ENCODE measurements at places on chromosomes 16 and 17.

DNA sequence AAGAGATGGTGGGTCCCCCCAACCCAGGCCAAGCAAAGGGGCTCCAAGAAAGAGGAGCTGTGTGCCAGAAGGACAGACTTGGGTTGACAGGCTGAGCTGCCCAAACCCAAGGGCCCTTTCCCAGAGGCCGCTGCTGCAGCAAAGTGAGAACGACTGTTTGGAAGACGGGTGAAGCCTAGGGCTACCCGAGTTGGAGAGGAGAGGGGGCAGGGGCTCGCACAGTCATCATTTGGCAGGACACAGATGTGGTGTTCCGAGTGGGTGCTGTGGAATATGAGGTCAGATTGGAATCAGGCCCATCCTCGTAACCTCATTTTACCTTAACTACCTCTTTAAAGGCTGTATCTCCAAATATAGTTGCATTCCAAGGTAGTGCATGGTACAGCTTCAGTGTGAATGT lies 5.3 kb upstream of the MFAP4 start:
- no peak for DNase-seq

- no peak for DNase-seq
Observed at GRCh38 chr16:4117250-4117578, 972 bp upstream of the ADCY9 start.

DNA sequence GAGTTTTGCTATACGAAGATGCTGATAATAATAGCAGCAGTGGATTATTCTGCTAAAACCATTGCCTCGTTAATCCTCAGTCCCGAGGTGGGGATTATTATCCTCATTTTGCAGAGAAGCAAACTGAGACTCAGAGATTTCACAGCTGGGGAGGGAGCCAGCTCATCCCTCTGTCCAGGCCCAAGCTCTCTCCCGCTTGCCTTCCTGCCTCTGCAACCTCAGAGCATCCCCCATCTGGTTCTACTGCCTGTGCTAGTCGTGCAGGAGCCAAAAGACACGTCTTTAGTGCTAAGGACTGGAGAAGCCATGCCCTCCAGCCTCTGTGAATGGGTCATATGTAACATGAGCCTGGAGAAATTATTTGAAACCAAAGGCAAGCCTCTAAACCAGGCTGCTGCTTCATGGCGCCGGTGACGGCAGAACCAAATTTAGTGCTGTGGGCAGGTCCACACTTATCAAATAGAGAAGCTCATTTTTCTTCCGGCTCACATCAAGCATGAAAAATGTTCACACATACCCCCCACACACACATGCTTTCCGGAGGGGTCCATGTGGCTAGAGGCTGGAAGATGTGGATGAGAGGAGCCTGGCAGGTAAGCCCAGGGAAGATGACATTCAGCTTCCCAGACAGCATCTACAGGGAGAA lies 13.5 kb downstream of the MAPT start:
- no peak for DNase-seq

GRCh38 chr17:40699853-40700252 lies 3.7 kb downstream of the KRT24 start:
- no peak for DNase-seq

DNA sequence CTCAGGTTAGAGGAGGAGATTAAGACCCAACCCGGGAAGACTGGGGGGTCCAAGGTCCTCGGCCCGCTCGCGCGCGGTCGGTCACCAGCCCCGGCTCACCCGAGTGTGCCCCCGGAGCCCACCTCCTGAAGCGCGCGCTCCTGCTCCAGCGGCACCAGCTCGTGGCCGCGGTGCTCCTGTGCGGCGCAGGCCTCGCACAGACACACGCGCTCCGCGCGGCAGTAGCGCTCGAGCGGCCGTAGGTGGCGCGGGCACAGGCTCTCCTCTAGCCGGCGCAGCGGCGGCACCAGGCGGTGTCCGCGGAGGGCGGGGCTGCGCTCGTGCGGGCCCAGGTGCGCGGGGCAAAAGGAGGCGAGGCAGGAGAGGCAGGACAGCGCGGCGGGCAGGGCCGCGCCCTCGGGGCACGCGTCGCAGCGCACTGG lies 618 bp downstream of the TRIM47 start:
- DNase-seq = no peak

DNA sequence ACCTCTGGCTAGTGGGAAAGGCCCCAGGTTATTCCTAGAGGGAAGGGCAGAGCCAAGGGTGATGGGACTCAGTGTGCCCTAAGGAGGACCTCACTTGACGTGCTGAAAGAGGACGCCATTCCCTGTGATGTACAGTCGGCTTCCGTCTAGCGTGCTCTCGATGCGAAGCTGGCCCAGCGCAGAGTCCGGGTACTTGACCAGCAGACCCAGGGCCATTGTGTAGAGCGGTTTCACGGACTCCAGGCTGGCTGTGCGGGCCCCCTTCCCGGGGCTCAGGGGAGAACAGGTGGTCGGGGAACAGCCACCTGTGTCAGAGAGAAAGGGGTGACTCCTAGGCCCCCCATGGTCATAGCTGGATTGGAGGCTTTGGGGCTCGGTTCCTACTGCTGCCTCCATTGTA lies 19.9 kb downstream of the PLEKHG4 start:
- DNase-seq = no peak

DNA sequence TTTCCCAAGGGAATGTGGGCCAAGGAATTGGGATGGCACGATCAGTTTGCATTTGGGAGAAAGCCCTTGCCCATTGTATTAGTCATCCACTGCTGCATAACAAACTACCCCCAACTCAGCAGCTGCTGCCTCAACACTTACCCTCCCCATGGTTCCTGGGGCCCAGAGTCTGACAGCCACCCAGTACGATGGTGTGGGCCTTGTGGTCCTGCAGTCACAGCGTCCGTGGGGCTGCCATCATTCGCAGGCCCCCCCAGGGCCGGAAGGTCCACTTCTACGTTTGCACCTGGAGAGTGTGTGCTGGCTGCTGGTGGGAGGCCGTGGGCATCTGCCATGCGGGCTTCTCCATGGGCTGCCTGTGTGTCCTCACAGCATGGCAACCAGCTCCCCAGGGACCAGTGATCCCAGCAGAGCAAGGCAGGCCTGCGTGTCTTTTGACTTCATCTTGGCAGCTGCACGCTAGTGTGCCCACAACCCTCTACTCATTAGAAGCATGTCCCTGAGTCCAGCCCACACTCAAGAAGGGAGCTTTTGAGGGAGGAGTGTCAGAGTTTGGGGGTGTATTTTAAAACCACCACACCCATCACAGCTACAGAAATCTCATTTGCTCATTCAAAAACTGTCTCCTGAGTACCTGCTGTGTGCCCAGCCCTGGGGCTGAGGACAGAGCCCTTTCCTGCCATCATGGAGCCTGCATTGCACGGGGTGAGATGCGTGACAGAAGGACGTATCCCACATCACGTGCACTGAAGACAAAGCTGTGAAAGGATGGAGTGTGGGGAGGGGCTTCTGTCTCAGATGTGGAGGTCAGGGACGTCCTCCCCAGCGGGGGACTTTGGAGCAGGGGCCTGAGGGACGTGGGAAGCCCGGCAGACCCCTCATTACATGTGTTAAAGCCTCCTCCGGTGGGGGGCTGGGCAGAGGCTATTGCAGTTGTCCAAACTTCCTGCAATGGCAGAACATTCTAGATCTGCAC lies 185.0 kb upstream of the ZNF469 start:
- DNase-seq = no peak

DNA sequence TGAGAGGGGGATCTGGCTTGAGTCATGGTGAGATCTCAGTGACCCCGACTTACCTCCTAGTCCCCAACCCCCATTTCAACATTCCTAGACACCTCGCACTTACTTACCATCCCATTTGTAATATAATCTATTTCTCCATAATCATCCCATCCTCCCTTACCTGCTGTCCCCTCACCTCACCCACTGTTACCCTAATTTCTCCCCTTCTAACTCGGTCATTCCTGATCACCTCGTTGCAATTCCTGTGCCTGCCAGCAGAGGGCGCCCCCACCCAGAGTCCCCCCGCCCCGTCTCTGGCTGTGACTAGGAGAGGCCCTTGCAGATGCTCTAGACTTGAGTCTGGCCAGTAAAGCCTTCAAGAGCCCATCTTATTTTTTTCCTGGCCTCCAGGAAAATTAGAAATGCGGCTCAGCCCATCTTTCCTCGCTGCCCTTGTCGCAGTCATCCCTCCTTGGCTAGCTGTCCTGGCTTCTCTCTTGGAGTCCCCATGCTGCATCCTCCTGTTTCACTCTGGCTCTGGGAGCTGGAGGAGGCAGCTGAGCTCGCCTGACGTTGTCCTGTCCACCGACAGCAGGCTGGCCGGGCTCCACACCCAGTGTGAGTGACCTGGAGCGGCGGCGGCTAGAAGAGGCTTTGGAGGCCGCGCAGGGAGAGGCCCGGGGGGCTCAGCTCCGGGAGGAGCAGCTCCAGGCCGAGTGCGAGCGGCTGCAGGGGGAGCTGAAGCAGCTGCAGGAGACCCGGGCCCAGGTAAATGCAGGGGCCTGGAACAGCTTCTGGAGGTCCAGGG lies 5.0 kb downstream of the TBKBP1 start:
- peak; percentile 70 for DNase-seq

DNA sequence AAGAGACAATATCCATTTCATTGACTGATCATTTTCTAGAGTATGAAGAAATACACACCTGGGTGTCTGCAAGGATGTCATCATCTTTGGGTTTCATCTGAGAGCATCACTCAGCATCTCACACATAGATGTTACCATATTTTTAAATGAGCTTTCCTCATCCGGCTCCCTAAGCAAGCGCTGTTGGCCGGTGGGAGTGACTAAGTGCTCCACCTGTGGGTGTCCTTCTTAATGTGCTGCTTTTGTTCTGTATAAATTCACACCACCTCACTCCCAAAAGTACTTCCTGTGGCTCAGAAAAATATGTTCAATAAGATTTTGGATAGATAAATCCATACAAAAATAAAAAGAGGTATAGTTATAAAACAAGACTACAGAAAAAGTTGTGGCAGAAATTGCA lies 7.4 kb downstream of the SSTR2 start:
- DNase-seq = no peak

DNA sequence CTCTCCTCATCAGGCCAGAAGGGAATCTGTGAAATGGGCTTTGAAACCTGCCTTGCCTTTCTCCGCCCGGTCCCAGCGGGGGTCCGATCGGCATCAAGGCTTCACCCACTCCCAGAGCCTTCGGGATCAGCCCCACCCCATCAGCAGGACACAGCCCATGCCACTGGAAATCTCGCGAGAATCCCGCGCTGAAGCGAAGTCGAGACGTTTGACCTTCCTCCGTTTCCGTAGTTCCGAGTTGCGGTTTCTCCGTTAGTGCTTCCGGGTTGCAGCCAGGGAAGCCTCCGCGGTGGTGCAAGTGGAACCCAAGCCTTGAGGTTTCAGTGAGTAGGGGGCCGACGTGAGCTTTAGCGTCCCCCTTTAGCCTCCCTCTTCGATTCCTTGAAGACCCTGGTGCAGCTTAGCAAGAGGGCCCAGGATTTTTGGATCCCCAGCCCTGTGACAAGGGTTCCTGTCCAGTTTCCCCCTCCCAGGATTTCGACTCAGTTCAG lies at the start of gene COASY:
Gene COASY, plus strand, starts transcription at position 252 of the 491 bp plus-strand sequence. CDS start 475 bp downstream, outside the sequence.
- DNase-seq = peak; percentile 68

DNA sequence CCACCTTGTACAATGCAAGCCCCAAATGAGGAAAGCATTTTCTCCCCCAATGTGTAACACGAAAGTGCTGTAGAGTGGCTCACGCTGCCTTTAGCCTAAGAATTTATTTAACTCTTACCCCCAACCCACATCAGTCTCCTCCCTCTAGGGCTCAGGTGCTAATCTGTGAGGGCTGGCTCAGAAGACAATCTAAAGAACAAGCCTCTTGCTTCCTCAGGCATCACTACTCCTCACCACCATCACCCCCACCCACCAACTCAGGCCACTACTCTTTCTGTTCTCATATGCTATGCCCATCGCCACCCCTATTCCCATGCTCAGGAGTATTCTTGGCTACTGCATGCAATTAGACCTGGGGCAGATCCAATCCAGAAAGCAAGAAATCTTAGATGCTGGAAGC lies 3.9 kb upstream of the CCL2 start:
- no peak for DNase-seq

DNA sequence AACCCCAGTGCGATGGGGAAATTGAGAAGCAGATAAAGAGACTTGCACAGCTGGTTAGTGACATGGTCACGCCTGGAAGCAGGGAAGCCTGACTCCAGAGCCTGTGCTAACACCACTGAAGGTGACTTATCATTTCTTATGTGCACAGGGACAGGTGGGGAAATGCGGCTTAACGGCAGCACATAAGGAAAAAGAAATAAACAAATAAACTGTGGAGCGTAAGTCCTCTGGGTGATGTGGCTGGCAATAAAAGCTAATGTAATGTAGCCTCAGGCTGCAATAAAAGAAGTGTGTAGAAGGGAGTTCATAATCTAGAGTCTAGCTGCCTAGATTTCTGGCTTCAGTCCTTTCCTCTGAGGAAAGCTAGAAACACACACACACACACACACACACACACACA lies 10.6 kb downstream of the CDH11 start:
- DNase-seq = no peak

DNA sequence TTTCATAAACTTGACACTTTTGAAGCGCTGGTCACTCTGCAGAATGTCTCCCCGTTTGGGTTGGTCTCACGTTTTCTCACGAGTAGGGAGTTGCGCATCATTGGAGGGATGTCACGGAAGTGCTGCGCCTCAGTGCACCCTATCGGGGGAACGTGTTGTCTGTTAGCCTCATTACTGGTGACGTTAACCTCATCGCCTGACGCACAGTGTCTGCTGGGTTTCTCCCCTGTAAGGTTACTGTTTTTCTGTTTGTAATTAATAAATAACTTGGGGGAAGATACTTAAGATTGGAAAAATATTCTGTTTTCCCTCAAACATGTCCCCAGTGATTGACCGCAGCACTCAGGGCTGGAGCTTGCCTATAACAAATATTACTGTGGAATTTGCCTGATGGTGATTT lies 26.7 kb downstream of the VAC14 start:
- no peak for DNase-seq

DNA sequence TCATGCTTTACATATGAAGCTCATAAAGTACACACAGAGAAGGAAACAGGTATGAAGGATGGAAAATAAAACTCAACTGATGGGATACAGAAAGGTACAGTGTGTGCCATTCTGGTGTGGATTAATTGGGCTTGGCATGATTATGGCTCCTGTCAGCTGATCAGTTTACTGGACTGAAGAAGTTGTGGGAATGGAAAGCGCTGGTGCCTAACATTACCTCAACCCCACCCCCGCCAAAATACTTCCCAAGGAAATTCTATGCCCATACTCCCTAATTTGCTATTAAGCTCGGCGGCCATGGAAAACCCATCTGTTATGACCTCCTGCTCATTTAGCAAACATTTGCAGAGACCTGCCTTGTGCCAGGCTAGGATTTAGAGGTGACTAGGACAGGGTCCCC lies 16.6 kb upstream of the PMFBP1 start:
- DNase-seq = no peak
